ENCODE measurements at places on chromosomes 5 and 9.

- no peak for DNase-seq
These were observed 32.4 kb downstream of the C9 start for GRCh38 chr5:39331861-39332381.

DNA sequence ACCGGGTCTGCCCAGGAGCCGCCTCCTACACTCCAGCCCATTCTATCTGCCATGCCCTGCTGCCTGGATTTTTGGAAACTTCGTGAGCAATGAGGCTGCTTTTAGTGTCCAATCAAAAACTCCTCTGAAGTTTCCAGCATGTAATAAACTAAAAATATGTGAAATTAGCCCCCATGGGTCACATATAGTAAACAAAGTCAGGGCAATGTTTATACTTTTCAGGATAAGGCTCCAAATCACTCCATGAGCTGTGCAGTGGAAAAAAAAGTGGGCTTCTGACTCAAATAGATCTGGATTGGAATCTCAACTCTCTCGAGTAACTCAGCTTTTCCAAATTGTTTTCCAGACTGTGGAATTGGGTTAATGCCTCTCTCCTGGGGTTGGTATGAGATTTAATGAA is 68.2 kb downstream of the PIK3R1 start:
- no peak for DNase-seq

- DNase-seq = no peak
These were observed 425 bp downstream of the PTPA start for GRCh38 chr9:129111528-129112151.

- no peak for DNase-seq
These were observed 6.0 kb upstream of the PLAC8L1 start for GRCh38 chr5:146111409-146111808.

GRCh38 chr9:118503236-118503635 is 799.0 kb downstream of the TLR4 start:
- DNase-seq = no peak

DNA sequence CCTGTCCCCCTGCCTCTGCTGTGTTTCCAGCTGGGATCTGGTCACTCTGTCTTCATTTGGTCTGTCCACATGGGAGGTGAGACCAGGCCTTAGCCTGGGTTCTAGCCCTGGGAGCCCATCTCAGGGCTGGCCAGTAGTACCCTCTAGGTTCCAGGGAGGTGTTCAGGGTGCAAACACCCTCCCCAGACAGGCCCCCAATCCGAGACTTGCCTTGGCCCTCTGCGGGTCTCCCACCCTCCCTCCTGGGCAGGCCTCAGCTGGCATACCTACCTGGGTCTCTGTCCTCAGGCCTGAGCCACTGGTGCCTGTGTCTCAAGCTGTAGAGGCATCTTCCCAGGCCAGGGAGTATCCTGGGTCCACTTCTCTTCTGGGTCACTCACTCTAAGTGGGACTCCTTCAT is 925 bp upstream of the SAPCD2 start:
- DNase-seq = no peak

DNA sequence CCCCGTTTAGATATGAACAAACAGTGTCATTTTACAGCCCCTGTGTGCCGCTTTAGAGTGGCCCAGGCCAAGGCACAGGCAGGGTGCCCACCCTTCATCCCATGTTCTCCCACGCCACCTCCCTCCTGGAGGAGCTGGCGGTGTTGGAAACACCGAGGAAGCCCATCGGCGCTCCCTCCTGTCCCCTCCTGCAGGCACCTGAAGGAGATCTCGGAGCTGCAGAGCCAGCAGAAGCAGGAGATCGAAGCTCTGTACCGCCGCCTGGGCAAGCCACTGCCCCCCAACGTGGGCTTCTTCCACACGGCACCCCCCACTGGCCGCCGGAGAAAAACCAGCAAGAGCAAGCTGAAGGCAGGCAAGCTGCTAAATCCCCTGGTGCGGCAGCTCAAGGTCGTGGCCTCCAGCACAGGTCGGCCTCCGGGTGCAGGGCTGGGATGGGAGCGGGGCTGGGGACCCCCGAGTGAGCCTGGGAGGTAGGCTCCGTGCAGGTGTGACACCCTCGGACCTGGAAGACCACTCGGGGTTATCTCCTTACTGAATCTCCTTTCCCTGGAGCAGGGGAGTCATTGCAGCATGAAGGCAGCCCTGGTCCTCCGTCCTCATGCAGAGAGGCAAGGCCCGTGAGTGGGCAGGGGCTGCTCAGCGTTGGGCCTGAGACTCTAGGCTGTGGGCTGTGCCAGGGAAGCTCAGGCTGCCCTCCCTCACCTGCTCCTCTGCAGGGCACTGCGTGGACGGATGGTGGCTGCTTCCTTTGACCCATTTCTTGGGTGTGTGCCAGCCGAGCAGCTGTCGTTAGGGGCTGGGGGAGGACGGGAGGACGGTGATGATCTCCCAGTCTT is 113.9 kb downstream of the WNK2 start:
- no peak for DNase-seq

- DNase-seq = no peak
These were observed 18.6 kb downstream of the RGMB start for GRCh38 chr5:98791898-98792580.

- no peak for DNase-seq
These were observed 53.2 kb downstream of the USP20 start for GRCh38 chr9:129888293-129889121.

DNA sequence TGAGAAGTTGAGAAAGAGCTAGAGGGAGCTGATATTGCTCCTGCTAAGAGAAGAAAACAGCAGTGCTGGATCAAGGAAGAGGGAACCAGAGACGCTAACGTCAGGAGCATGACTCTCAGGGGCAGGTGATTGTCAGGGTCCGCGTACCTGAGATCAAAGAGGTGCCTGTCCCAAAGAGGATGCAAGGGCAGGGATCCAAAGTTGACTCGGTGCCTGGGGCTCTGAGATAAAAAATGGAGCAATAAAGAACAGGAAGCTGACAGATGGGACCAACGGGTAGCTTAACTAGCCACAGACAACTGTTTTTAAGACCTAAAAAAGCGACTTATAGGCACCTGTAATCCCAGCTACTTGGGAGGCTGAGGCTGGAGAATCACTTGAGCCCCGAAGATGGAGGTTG is 517.8 kb downstream of the IRX1 start:
- DNase-seq = no peak

- DNase-seq = no peak
These were observed 84.5 kb downstream of the GNAQ start for GRCh38 chr9:77946969-77947620.

DNA sequence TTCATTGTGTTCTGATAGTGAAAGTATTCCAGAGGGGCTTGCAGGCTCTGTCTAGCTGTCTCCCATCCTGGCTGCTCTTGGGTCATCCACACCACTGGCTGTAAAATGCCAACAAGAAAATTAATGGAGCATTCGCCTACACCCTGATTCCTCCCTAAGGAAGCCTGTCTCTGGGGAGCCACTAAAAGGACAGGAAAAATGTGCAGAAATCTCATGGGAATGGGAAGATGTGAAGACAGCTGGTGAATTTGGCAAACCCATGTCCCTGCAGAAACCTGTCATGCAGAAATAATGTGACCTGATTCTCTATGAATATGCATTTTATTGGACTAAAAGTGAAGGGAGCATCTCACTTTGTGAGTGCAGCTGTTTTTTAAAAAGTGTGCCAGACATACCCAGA is 265.6 kb downstream of the TUSC1 start:
- DNase-seq = no peak

DNA sequence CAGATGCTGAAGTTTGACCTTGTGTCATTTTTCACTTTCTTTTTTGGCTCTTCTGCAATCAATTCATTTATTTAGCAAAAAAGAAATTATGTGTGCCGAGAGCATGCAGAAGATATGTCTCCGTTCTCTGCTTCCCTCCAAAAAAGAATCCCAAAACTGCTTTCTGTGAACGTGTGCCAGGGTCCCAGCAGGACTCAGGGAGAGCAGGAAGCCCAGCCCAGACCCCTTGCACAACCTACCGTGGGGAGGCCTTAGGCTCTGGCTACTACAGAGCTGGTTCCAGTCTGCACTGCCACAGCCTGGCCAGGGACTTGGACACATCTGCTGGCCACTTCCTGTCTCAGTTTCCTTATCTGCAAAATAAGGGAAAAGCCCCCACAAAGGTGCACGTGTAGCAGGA is 2.4 kb downstream of the FGFR4 start:
- DNase-seq = no peak

- no peak for DNase-seq
These were observed 18.0 kb downstream of the AQP3 start for GRCh38 chr9:33429256-33429985.

DNA sequence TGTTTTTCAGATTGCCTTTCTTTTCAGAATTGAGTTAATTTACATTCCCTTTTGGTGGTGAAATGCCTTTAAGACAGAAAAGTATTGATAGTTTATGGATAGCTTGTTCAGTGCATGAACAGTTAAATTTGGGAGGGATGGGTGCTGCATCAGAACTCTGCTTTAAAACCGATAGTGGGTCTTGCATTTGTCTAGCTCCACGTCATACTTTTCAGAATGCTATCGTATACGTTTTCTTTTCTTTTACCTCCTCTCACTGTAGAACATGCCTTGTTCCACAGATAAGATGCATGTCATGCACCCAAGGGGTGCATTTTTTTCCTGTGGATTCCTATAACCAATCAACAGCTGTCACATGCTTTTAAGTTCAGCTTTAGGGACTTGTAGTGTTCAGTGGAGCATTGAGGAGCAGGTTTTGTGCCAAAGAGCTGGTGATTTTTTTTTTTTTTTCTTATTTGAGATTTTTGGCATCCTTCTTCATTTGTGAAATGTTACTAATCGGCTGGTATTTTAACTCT is 2.3 kb downstream of the SLC44A1 start:
- no peak for DNase-seq

- DNase-seq = no peak
These were observed 339.5 kb upstream of the RFX3 start for GRCh38 chr9:3865141-3865772.

DNA sequence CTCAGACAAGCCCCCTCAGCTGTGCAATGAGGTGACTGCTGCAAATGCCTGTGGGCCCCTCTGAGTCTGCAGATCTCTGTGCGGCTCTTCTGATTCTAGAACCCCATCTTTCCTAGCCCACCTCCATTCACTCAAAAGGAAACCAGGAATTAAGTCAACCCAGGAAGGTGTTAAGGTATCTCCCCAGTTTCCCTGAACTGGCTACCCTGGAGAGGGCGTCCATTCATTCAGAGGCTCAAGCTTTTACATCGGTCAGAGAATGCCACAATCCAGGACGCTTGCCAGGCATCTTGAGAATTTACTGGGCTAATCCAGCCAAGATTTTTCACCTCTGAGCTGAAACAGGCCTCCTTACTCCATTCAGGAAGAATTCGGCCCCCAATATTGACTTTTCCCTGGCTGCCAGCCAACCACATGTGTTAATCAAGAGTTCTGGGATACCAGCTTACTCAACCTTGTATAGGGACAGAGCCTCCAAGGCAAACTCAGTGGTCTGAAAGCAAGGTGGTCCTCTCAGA is 889 bp upstream of the ADAMTS12 start:
- no peak for DNase-seq

DNA sequence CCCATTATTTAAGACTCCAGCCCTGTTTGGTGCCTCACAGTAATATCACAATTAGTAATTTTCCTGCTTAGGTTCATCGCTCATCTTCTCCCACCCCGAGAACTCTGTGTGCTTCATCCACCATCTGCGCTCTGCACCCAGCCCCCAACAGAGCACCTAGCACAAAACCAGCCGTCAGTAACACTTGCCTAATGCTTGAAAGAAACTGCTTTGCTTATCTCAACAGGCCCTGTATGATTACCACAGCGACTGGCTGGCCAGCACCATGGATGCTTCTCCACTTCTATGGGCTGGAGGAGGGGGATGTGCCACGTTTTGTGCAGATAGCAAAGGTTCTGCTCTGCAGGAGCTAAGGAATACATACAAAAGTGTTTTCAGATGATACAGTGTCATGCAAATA is 166.8 kb downstream of the SPOCK1 start:
- DNase-seq = no peak

DNA sequence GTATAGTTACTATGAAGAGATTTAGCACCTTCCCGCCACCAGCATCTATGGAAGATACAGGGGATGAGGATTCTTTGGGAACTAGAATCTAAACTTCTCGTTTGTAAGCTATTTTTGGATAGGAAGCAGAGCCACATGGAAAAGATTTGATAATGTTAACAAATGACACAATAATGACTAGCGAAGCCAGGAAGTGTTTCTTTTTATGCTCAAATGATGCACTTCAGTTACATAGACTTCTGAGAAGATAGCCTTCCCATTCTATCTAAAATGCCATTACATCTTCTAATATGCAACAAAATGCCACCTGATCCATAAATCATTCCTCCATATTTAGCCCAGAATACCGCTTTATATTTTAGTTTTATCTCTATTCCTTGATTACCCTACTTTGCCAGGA is 17.0 kb upstream of the TNC start:
- DNase-seq = no peak
